Panc1 (cell line): ENCODE measurements at places on chromosomes 12 and 14.

DNA sequence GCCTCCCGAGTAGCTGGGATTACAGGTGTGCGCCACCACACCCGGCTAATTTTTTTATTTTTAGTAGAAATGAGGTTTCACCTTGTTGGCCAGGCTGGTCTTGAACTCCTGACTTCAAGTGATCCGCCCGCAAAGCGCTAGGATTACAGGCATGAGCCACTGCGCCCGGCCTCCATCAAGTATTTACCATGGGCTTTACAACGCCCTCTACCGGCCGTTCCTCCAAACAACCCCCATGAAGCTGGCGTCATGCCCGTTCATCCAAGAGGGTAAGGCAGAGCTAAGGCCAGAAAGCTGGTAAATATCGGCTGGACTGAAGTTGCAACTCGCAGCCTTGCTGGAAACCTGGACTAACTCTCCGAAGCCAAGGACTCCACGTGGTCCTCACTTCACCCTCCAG, 41.6 kb downstream of the RNF34 start:
- DNase-seq = no peak

DNA sequence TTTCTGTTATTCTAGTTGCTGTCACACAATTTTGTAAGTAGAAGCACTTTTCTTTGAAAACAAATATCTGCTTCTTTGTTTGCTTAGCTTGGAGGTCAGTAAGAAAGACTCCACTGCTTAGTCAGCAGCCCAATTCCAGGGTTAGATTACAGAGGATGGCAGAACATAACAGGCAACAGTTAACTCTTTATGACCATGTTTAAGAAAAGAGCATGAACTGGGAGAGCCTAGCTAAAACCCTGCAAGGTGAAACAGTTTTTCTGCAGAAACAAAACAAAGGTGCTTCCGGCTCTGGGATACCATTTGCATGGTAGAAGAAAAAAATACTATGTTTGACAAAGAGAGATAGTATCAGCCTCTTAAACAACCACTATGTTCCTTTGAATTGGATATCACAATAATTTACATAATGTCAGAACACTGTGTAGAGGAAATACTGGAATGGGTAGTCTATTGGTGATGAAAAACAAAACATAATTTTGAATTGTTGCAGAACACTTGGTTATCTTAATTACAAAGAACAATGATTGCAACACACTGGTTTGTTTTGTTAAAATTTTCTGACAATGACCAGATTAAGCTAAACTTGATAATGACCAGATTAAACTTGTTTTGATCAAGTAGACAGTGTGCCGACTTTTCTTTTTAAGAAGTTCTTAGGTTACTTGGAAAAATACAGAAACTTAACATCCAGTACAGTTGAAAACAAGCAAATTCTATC, 22.4 kb upstream of the PPM1H start:
- DNase-seq = no peak

- no peak for DNase-seq
Measured at GRCh38 chr12:104372061-104372720, 68.7 kb downstream of the EID3 start.

DNA sequence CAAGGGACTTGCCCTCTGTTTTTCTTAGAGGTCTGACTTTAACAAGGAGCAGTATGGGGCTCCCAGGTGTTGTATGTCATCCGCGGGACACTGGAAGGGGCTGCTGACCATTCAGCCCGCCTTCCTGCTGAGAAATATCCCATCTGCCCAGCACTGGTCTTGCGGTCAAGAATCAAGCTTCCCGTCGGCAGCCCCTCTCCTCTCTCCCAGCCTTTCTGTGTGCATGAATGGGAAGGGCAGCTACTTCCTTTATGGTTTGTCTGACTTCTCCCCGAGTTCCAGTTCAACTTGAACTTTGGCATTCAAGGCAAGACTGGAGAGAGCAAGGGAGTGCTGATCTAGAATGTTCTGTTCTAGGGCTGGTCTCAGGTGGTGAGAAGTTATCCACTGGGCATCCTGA, 51.5 kb downstream of the PSMA6 start:
- DNase-seq = no peak

GRCh38 chr12:19242581-19242980, 113.0 kb downstream of the PLEKHA5 start:
- DNase-seq = no peak

DNA sequence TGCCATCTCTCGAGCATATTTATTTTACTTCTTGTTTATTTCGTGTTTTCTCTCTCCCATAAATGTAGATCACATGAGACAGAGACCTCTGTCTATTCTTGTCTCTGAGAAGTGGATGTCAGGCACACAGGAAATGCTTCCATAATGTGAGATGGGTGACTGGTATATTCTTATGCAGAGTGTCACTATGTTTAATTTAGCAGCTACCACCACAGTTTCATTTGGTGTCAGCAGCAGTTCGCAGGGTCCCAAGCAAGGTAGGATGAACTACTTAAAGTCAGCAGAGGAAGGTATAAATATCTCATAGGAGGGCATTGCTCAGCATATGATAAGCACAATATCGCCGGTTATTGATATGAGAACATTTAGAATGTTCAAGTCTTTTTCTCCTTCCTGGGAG, 180.9 kb upstream of the CNTN1 start:
- DNase-seq = no peak

DNA sequence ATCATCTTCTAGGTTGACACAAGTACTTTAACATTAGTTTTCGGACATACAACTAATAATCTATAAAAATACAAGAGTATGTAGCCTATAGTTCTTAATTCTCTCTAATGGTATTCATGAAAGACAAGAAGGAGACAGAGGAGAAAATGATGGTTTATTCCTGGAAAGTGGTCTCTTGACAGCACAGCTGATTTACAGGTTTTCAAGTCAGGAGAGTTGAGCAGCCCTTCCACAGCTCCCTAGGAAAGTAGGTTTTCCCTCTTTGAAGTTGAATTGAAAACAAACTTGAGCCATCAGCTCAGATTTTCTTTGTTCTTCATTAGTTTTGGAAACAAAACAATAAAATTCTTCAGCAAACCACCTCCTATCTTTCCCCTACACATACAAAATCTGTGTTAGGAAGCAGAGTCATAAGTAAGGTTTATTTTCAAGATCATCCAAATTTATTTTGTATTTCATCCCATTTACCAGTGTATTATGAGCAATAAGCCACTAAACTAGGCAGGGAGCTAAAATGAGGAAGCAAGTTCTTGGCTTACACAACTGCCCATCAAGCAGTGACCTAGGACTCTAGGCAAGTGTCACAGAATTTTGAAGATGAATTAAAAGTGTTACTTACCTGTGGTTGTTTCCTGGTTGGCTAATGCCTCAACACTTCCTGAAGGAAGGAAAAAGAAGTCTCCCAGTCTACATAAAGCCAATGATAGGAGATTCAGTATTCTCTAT, 357.0 kb downstream of the BCAT1 start:
- DNase-seq = no peak

DNA sequence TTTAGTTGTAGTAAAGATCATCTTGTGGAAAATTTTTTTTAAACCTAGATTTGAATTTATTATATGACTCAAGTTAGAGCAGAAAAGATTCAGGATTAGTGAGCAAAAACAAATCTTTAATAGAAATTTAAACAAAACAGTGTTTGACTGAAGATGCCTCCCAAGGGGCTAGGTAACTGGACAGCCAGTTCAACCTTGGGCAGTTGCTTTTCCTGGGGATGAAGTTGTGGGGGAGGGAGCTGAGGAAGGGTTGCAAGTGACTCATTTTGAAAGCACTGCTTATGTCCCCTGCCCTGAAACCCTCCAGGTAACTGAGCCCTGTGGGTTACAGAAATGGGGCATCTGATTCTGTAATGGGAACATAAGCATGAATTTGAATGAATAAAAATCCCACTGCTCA, 13.1 kb downstream of the CFAP54 start:
- DNase-seq = no peak

DNA sequence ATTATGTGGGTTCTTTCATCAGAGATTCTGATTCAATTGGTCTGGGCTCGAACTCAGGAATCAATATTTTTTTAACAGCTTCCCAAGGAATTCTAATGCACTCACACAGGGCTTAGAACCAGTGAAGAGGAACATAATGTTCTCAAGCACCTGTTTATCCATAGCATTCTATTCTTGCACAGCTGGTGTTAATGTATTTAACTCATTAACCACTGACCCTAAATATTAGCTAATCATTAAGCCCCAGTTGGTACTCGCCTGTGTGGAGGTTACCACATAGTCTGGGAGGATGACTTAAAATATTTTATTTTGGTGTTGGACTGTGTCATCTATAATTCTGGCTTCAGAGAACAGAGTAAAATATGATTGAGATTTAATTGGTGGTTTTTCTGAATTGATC, 45.3 kb downstream of the LRP6 start:
- DNase-seq = no peak

- no peak for DNase-seq
Measured at GRCh38 chr14:102239231-102239630, 65.7 kb downstream of the MOK start.

DNA sequence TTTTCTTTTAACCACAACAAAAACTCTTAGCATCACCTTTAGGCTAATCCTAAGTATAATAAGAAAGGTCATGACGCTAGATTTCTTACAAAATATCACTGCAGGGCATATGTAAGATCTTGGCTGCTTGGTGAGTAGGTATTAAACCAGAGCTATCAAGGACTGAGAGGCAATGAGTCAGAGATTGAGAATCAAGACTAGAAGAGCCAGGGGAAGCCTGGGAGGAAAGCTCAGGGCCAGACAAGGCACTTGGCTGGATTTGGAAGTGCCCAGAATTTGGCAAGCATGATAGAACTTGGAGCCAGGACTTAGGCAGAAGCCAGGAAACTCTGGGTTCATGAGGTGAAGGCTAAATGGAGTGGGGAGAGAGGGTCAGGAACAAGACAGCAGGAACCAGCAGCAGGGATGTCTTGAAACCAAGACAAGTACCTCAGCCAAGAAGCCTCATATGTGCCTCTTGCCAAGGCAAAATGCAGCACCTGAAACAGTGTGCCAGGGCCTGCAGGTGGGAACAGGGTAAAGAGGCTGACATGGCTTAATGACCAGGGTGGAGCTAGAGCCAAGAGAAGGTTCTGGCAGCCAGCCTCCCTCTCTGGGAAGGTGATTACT, 49.9 kb downstream of the PTHLH start:
- no peak for DNase-seq

GRCh38 chr14:32481707-32482106, 152.6 kb downstream of the AKAP6 start:
- no peak for DNase-seq

GRCh38 chr14:99479906-99480869, at the start of gene SETD3:
Gene SETD3, minus strand, starts transcription at chr14:99480859. Its CDS starts 15,054 bp downstream, at chr14:99465805.
- DNase-seq = no peak

- DNase-seq = no peak
Measured at GRCh38 chr14:101917413-101918017, 46.9 kb upstream of the DYNC1H1 start.

DNA sequence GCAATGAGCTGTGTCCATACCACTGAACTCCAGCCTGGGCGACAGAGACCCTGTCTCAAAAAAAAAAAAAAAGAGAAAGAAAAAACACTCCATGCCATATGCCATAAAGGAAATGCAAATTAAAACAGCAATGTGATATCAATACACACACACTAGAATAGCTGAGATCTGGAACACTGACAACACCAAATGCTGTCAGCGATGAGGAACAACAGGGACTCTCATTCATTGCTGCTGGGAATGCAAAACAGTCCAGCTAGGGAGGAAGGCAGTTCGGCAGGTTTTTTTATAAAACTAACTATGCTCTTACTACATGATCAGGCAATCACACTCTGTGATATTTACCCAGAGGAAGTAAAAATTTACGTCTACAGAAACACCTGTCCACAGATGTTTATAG, 3.4 kb upstream of the ABCB9 start:
- DNase-seq = no peak

GRCh38 chr14:32217301-32217700, 14.2 kb upstream of the RNU6-8 start:
- no peak for DNase-seq

DNA sequence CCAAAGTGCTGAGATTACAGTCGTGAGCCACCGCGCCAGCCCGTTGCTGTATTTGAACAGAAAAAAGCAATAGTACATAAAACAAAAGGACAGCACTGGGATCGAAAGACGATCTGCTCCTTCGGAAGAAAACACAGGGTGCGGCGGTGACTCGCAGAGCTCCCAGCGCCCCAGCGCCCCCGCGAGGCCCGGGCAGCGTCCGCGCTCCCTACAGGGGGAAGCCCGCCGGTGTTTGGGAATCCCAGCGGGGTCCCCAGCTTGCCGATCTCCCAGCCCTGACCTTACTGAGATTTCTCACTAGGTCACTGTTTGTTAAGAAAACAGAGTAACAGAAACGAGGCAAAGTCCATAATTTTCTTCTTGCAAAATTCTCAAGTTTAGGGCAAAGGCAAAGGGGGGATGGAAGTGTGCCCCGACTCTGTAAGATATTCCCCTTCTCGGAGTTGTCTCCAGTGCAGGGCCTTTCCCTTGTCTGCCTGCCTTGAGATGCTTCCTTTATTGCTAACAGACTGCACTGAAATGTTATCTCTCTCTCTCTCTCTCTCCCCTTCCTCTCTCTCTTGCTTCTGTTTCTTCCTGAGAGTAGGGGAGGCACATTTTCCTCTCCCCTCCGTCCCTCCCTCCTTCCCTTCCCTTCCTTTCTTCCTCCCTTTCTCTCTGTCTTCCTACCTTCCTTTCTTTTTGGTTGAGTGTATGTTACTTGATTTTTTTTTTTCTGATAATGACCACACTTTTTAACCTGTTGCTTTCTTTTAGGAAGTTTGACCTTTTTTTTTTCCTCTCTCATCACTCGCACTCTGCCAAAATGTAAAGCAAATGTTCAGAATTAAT, 91.9 kb downstream of the TMEM30B start:
- DNase-seq = no peak

- DNase-seq = no peak
Measured at GRCh38 chr14:36293824-36294223, 26.6 kb downstream of the MBIP start.

GRCh38 chr12:120574106-120574505, 7.1 kb downstream of the POP5 start:
- DNase-seq = no peak

DNA sequence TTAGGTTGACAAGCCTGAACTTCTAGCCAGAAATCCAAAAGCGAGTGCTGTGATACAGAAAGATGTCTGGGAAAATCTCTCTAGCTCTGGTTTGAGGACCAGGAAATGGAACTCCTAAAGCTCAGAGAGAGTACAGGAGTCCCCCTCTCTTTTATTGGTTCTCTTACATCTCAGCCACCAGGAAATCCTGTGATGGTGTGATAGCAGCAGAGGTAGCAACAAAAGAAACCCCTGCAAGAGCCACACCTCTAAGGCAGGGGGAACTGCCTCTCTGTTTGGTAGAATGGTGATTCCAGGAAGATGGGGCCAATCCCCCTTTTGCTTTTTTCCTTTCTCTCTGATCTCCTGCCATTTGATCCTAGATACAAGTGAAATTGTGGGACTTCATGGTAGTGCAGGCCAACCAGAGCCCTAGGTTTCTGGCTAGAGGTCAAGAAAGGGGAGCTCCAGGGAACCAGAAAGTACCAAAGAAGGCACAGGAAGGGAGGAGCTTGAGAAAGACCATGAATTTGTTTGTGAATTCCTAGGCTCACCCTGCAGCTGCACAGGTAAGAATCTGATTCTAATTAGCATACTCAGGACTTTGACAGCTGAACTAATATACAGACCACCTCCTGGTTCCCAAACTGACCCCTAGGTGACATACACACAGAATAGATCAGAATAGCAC, 88.5 kb downstream of the PAPLN start:
- DNase-seq = no peak

GRCh38 chr14:22837114-22837749, 847 bp downstream of the MMP14 start:
- no peak for DNase-seq

- DNase-seq = no peak
Measured at GRCh38 chr12:67410667-67411067, 141.5 kb downstream of the CAND1 start.

GRCh38 chr12:132075714-132076553, 68.2 kb downstream of the DDX51 start:
- DNase-seq = no peak

GRCh38 chr12:126688556-126688955, 1578.4 kb upstream of the TMEM132C start:
- DNase-seq = no peak
